Mucosa of descending colon (tissue), 3 donors: ENCODE measurements at places on chromosomes 11 and 22.

DNA sequence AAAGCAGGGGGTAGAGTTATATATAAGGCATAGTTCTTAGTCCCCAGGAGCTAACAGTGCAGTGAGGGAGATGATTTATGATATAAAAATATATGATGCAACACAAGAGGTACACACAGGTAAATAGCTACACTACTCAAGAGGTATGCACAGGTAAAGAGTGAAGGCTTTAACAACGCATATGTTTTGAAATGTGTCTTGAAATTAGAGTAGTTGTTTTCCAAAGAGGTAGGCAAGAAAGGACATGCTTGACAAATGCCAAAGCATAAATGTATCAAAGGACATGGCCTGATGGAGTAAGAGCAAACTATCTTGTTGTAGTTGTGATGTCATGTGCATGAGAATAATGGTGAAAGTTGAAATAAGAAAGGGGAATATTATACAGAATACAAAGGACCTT lies 104.3 kb upstream of the C11orf87 start:
- no peak for DNase-seq

- DNase-seq, result no peak
Measured at GRCh38 chr11:107271425-107271824, 186.2 kb downstream of the CWF19L2 start.

- DNase-seq, result no peak
Measured at GRCh38 chr22:19109198-19110063, 12.8 kb downstream of the DGCR2 start.

GRCh38 chr22:50633771-50634170 lies 5.8 kb upstream of the ARSA start:
- DNase-seq, result no peak

DNA sequence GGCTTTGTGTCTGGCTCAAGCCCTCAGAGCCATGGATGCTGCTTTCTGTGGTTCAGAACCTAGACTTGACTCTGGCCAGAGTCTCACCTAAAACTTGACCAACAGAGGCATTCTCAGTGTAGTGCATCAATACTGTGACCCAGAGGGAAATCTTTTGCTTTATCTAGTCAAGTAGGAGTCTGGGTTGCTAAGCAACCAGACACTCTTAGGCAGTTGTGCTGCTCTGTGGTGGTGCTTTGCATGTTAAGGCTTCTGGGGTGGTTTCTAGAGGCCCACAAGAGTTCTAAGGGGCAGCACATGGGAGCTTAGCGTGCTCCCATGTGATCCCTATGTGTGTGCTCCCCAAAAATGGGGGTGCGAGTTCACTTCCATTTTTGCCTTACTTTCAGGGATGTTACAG lies 224.6 kb upstream of the PLET1 start:
- DNase-seq, result no peak

DNA sequence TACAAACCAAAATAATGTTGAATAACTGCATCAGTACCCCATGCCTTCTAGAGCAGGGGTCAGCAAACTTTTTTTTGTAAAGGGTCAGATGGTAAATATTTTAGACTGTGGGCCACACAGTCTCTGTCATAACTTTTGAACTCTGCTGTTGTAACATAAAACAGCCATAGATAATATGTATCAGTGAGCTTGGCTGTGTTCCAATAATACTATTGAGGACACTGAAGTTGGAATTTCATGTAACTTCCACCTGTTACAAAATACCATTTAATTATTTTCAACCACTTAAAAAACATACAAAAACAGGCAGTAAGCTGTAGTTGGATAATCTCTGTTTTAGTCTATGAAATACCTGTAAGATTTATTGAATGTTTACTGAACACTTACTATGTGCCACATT lies 55.2 kb downstream of the PICALM start:
- no peak for DNase-seq

GRCh38 chr11:131064373-131064991 lies 148.2 kb upstream of the SNX19 start:
- no peak for DNase-seq

DNA sequence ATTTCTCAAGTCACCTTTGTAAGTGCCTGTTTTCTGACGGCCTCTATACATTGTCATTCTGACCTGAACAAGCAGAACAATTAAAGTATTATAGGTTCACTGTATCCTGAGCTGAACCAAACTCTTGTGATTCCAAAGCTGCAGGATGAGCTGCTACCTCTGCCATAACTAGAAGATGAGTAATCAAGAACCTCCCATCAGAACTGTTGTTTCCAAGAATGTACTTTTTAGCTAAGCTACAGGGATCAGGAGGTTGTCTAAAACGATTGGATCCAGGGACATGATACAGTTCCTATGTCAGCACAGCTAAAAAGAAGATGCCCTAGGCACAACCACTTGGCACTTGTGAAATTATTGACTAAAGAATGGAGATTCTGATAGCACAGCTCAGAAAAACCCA lies 288.4 kb upstream of the CCDC90B start:
- DNase-seq, result no peak
